ENCODE measurements at places on chromosomes 1 and 21. TPM values are rescaled to one million over a fixed set of nuclear protein-coding genes. Genes with fewer than 3 reads are reported as not detected.

The GJA8 gene
- 0.35 TPM for polyA plus RNA-seq

DNA sequence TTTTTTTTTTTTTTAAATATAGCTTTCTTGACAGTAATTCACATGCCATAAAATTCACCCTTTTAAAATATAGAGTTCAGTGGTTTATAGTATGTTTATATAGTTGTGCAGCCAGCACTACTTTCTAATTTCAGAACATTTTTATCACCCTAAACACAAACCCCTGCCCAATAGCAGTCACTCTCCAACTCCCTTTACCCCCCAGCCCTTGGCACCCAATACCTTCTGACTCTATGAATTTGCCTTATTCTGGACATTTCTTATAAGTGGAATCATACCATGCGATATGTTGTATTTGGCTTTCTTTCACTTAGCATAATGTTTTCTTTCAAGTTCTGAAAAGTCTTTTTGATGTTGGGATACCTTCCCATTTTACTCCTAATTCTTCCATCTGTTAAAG, 42.5 kb upstream of the NEXN start:
- no peak for DNase-seq

- no peak for DNase-seq
These were observed 148.2 kb downstream of the DISC1 start for GRCh38 chr1:231774719-231775335.

DNA sequence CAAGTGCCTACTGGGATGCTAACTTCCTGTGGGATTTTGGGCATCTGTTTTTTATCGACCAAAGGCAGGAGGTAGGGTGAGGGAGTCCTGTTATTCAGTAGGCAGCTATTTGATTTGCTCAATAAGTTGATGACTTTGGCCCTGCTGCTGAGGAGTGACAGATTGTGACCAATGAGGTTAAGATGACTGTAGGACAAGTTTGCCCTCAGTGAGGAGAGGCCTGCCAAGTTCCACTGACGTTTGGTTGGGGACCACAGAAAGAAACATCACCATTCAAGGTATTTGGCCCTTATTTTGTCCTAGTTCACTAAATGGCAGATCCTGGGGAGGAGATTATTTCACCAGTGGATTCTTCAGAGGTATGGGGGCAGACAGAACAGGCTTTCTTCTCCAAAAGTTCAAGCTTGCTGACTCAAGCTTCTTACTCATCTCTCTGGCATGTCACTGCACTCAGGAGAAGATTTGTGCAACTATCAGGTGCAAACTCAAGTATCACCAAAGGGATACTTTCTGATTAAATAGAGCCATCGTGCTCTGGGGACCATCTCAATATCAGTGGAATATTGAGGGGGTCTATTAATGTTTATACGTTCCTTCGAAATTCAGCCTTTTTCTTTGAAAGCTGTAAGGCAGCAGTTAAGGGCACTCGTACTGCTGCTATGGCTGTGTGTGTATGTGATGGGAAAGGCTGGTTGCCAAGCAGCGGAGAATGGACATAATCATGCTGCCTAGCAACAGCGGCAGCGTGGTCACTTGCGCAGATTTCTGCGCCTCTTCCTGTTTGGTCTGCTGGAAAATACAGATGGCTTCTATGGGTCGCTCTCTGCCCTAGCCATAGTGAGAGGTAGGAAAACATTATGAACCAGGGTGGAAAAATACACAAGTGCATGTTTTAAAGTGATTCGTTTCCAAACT, 78.7 kb downstream of the PBX1 start:
- no peak for DNase-seq

- DNase-seq = no peak
These were observed 28.3 kb upstream of the RCSD1 start for GRCh38 chr1:167601442-167602383.

DNA sequence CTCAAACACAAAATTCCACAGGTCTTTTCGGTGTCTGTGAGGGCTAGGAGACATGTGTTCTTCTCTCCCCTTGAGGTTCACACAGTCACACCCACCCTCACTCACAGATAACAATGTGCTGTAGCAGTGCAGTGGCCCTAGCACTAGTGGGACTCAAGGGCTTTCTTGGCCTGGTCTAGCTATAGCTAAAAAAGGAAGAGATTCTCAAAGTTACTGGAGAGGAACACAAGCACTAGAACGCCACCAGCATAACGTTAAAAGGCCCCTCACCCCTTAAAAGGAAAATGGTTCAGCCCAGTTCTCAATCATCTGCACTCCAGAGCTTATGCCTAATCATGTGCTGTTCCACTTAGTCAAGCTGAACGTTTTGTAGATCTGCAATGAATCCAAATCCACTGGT, 39.5 kb downstream of the RGS8 start:
- no peak for DNase-seq

DNA sequence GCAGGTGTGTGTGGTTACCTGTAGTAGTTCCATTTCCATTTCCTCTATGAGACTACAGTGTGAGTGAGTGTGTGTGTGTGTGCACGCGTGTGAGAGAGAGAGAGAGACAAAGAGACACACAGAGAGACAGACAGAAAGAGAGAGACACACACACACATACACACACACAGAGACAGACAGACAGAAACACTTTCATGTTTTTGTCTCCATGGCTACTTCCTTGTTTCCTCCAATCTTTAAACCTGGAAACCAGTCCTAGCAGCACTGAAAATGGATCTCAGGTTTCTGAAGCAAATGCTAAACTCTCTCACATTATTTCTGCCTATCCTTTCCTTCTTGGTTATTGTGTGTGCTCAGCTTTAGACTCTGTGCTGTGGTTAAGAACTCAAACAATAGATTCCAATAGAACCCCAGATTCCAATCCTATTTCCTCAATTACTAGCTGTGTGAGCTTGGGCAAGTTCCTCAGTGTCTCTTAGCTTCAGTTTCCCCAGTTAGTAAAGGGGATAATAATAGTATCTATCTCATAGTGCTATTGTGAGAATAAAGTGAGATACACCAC, 22.4 kb upstream of the ABCD3 start:
- DNase-seq = no peak

GRCh38 chr1:66758241-66758755, 6.0 kb downstream of the DYNLT5 start:
- DNase-seq = no peak

GRCh38 chr1:71717186-71717585, 565.2 kb downstream of the NEGR1 start:
- no peak for DNase-seq

DNA sequence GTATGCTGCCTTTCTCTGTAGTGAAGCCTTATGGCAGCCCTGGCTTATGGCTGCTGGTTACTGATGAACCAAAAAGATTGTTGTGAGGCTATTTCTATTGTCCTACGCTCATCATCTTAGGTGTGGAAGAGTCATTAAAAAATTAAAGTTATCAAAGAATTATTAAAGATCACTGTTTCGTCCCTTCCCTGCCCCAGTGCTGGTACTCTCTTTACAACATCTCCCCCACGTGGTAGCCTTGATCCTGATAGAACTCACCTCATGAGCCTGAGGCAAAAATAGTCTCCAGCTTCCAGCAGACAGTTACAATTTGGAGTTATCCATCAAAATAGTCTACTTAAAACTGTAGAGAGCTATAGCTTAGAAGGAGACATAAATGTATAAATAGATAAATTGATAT, 201.5 kb downstream of the S1PR1 start:
- no peak for DNase-seq

DNA sequence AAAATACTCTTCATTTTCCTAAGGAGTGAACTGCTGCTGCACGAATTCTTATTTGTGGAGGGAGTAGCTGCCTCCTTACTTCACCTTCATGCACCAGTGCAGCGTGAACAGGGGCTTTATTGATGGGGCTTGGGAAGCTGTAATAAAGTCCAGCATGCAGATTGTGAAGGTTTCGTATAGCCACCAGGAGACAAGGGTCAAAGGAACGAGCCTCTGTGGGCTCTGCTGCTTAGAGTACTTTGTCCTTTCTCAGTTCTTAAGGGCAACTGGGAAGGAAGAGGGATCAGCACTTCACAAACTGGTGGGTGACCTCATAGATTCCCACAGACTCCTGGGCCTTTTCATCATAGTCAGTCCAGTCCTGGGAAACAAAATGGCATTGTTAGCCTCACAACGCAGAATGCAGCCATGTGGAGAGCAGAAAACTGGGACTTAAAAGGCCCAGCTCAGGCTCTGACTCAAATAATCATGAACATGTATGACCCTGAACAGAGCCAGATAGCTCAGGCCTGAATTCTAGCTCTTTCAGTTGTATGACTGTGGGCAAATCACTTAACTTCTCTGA, 6.0 kb downstream of the CZIB start:
- no peak for DNase-seq

- DNase-seq = no peak
These were observed 33.5 kb upstream of the ABCD3 start for GRCh38 chr1:94384485-94385265.

All from left renal cortex interstitium (tissue), 4 donors.